Activated T-cell treated with anti-CD3 and anti-CD28 coated beads, Interleukin-2, amount 50 U/mL, for 24 hours (primary cell): ENCODE measurements at places on chromosomes 7 and 10.

DNA sequence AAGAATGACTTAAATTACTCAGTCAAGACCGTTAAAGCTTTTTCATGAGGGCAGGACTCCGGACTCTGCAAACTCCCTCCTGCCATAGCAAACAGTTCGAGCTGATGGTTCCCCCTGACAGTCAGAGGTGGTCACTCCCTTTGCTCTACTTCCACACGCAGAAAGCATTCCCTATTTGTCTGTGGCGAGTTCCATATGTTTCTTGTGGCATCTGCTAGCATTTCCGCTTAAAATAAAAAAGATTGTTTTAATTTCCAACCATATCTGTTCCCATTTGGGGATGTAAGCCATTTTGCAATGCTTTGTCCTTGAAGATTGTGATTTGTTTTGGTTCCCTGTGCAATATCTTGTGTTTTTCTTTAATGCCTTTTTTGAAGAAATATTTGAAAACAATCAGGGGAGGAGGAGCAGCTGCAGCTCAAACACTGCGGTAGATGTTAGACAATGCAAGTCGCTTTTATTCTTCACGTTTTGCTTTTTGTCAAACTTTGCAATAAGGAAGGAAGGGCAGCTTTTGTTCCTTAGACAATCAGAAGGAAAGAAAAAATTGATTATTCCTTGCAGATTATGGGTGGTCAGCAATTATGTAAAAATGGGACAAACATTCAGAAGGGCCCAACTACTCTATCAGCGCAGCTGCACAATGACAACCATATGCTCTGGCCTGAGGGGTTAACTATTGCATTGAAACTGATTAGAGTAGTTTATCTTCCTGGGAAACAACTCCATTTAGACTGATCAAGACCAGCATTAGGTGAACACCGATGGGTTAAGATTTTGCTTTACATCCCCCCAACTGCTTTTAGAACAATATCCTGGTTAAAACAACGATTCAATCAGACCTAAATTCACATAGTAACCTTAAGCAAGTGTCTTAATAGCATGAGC lies 425.8 kb upstream of the NRP1 start:
- DNase-seq: no peak

GRCh38 chr10:209357-209756 lies 74.1 kb downstream of the ZMYND11 start:
- no peak for DNase-seq

DNA sequence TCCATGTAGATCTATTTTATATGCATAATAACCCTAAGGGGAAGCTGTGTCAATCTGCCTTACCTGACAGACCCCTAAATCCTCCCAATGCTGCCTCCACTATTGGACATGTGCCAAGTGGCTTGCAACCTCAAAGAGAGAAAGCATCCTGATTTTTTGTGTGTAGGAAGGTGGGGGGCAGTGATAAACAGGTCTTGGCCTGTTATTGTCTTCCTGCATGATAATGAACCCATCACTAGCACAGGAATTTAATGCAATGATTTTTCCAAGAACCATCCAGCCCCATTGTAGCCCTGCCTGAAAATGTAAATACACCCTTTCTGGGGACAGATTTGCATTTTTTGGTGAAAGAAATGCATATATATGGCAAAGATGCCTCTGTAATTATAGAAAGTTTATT lies 850.2 kb downstream of the LRMDA start:
- no peak for DNase-seq

DNA sequence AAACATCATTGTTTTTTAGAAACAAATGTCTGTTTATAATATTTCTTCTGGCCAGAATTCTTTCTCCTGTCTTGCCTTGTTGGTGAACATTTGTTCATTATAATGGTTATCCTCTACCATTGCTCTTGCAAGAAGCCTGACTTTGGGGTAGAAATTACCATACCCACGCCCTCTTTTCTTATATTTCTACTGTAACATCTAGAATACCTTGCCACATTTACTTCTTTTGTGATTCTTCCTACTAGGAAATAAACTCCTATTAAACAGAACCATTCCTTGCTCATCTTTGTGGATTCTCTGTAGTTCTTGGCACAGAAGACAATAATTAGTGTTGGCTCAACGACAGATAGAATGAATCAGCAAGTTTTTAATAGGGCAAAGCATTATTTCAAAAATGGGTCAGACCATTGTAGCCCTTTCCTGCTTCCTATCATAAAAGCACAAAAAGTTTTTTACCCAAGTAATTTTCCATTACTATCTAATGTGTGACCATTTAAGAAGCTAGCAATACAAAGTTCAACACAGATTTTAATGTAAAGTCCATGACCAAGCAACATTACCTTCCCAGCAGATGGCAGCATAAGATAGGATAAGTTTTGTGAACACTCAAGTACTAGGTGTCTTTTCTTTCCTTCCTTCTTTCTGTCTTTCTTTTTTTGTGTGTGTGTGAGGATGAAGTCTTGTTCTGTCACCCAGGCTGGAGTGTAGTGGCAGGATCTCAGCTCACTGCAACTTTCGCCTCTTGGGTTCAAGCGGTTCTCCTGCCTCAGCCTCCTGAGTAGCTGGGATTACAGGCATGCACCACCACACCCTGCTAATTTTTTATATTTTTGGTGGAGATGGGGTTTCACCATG lies 270.4 kb downstream of the HGF start:
- no peak for DNase-seq

DNA sequence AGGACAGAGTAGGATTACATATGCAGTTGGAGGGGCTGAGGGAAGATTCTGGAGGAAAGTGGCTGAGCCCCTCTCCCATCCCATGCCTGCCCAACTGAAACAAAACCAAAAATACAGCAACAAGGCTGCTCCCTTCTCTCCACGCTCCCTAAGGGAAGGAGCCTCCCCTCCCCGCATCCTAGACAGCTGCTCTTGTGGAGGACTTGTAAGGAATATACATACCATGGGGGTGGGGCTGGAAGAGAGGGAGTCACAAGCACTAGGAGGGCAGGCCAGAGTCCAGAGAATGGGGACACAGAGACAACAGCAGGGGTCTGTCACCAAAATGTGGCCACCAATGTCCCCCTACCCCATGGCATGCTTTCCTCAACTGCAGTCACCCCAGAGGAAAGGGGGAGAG lies 13.2 kb downstream of the LDB1 start:
- no peak for DNase-seq

DNA sequence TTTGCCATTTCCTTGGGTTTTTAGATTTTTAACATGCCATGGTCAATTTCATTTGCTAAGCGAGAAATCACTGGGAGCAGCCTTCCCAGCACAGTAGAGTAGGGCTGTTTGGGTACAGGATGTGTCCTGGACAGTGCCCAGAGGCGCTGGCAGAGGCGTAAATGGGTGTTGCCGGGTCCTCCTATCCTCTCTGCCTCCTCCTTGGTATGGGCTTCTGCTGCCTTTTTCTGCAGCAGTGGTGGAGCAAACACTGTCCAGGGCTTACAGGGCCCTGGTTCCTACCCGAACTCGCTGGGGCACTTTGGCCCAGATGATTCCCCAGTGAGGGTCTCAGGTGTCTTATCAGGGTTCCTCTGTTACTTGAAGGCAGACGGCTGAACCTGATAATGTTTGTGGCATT lies 298.3 kb downstream of the RPS24 start:
- no peak for DNase-seq

DNA sequence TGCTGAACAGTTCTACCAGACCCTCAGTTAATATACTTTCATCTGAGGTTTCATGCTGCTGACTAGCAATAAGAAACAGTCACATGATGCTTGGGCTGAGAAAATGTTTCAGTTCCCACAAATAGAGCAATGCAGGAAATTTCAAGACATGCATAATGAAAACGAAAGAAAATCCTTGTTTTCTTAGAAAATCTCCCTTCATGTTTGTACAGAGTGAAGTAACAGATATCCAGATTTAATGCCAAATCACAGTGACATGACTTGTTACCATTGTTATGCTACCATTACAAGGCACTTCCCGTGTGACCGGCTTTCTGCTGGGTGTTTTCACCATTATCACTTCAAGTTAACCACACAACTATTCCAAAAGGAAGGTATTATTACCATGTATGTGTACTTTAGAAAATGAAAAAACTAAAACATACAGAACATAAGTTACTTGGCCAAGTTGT lies 121.7 kb downstream of the DOCK4 start:
- DNase-seq: no peak

DNA sequence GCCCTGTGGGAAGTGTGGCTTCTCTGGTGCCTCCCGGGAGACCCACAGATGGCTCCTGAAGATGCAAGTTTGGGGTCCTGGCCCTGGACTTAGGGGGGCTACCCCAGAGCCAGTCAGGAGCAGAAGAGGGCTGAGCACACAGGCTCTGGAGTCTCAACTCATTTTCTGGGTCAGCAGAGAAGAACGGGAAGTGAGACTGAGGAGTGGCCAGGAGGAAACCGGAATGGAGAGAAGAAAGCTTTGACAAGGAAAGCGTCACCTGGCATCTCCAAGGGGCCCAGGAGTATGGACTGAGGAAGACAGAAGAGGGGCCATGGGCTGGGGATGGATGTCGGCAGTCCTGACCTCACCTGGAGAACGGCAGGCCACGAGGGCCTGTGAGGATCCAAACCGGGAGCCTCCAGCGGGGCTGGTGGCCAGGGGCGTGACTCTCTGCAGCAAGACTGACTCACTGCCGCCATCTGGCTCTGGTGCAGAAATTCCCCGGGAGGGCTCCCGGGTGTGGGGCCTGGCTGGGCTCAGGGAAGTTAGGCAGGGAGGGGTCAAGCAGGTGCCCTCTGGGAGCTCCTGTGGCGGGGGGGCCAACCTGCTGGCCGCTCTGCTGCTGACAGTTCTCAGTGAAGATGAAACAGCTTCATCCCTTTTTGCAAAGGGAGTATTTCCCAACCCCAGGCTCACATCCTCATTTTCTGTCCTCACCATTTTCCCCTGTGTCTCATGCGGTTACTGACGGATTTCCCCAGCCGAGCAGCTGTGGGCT lies 23.6 kb downstream of the DAGLB start:
- no peak for DNase-seq

DNA sequence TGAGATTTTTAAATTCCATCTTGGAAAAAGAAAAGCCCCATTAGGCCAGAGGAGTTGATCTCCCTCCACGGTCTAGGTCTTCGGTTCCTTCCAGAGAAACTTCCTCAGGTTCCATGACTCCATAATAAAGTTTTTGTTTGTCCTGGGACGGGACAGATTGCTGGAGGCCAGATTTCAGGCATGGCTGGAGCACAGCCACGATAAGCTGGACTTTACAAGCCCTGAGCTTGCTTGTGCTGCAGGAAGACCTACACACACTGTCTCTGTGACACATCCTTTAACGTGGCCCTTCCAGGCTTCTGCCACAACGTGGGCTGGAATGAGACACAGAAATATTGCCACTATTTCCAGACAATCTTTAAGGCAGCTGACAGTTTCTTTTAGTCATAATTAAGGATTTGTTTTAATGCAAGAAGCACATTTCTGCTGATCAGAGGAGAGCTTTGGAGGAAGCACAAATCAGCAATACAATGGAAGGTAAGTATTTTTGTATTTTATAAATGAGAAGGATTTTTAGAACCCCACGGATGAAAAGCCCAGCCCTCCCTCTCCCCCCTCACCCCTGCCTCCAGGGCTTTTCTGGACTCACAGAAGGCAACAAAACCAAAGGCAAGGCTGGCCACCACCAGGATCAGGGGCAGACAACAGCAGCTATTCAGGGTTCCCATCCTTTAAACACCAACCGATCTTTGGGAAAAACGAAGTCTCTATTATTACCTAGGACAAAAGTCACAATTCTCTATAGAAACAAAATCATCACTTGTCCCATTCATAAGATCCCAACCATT lies 6.5 kb downstream of the CTBP2 start:
- DNase-seq: no peak

GRCh38 chr10:80619036-80619435 lies 81.3 kb downstream of the SH2D4B start:
- no peak for DNase-seq

DNA sequence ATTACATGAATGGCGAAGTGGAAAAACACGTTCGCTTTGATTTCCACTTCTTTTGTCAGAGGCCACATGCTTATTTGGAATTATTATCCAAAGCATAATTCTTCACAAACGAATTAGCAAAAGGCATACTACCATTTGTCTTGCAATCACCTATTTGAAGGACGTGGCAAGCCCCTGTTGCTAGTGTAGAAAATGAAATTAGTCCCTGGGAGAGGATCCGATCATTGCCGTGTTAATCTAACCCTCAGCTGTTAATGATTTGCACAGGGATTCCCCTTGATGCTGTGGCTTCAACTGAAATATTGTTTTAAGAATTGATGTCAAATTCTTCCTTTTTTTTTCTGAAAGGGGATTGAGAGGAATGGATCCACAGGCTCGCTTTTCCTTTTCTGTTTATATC lies 4.6 kb downstream of the AGMO start:
- no peak for DNase-seq

- no peak for DNase-seq
Measured at GRCh38 chr10:16853201-16853600, 36.0 kb upstream of the RSU1 start.

- DNase-seq: no peak
Measured at GRCh38 chr7:149477494-149478443, 16.9 kb upstream of the ZNF777 start.

- no peak for DNase-seq
Measured at GRCh38 chr10:16863766-16864165, 46.5 kb upstream of the RSU1 start.

- DNase-seq: no peak
Measured at GRCh38 chr7:111393011-111393754, 169.1 kb downstream of the IMMP2L start.

- no peak for DNase-seq
Measured at GRCh38 chr7:47648275-47648925, 66.5 kb upstream of the TNS3 start.

GRCh38 chr7:47128700-47129099 lies 453.2 kb downstream of the TNS3 start:
- no peak for DNase-seq

- no peak for DNase-seq
Measured at GRCh38 chr10:93471110-93471651, 11.0 kb downstream of the MYOF start.

DNA sequence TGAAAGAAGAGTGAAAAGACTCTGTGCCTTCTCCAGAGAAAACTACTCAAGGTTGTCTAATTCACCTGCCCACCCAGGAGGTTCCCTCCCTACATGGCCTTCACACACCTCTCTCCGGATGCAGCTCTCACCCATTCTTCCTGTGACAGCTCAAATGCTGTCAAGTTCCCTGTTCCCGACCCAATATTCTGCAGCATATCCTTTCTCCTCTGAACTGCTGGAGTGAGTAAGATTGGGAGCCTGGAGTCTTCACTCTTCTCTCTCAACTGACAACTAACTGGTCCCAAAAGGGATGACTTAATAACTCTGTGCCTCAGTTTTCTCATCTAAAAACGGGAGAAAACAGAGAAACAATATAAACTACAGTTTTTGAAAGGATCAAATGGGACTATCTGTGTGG lies 5.1 kb downstream of the TMEM26 start:
- DNase-seq: no peak

DNA sequence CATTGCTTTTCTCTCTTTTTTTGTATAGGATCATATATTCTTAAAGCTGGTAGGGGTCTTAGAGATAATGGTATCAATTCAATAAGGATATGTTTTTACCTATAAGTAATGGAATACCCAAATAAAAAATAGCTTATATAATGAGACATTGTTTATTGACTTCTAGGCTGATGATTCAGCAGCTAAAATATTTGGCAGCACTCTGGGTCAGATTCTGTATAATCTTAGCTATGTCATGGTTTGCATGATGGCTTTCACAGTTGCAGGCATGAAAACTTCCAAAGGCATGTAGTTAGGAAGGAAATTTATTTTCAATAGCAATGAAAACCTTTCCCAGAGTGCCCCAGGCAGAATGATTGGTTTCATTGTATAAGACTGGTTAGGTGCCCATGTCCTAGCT lies 32.1 kb upstream of the A1CF start:
- no peak for DNase-seq

- DNase-seq: no peak
Measured at GRCh38 chr10:111204838-111205237, 128.0 kb downstream of the ADRA2A start.
